ENCODE measurements at places on chromosomes 4 and X. TPM values are rescaled to one million over a fixed set of nuclear protein-coding genes. Genes with fewer than 3 reads are reported as not detected.

The LNX1 gene
- total RNA-seq, result 12.6 TPM

The TRIM61 gene
- total RNA-seq, result 1.0 TPM

DNA sequence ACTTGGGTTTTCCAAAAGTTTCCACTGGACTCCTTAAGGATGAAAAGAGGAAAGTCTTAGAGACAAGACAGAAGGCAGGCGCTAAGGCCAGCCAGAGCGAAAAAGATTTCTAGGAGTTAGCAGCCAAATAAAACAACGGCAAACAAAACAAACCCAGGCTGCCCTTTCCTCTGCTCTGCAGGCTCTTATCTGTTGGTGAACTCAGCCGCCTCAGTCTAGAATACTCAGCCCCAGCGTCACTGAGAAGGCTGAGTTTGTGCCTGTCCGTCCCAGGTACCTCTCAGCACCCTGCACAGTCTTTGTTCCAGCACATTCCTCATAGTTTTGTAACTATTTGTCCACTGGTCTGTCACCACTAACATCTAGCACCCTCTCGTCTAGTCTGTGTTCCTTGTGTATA, 75.6 kb upstream of the FAM9C start:
- no peak for DNase-seq

The PCDH10 gene
- total RNA-seq, result 4.4 TPM

GRCh38 chr4:182425302-182425701, 182.1 kb downstream of the TENM3 start:
- DNase-seq, result no peak

DNA sequence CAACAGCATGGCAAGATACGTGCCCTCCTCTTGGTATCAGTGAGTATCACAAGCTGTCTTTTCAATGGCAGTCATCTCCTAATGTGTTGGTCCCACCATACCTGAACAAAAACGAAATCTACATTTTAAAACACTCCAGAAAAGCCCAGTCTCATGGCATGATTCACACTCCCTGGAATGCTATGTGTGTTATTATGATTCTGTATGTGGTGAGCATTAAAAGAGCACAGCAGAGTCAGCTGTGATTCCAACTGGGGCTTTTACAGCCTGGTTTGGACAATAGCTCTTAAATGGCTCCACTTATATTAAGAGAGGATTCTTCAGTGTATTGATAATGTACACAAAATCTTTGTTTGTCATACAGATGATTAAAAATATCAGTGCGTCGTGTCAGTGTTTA, 274.1 kb upstream of the GK2 start:
- no peak for DNase-seq

The XG gene
- 2.2 TPM for total RNA-seq

The BST1 gene
- total RNA-seq, result 7.3 TPM
